HCT116 (cell line): ENCODE measurements at places on chromosomes 13 and 19.
A peak's percentile ranks its signal among the peaks of the same experiment; 100 is the strongest.

DNA sequence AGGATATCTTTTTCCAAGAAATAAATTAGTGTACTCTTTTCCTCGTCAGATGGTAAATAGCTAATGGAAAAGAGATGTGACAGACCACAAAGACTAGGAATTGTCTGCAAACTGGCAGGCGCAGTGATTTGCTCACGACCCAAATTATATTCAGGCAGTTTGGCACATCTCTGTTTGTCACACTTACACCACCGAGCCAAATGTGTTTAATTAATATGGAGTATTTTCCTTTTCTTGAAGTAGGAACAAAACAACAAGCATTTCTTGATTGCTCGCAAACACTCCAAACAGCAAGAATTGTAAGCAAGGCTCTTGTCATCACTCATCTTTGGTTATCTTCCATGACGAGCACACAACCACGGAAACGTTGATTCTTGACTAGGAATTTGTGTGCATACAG lies 884.2 kb downstream of the PCDH9 start:
- DNase-seq: no peak

DNA sequence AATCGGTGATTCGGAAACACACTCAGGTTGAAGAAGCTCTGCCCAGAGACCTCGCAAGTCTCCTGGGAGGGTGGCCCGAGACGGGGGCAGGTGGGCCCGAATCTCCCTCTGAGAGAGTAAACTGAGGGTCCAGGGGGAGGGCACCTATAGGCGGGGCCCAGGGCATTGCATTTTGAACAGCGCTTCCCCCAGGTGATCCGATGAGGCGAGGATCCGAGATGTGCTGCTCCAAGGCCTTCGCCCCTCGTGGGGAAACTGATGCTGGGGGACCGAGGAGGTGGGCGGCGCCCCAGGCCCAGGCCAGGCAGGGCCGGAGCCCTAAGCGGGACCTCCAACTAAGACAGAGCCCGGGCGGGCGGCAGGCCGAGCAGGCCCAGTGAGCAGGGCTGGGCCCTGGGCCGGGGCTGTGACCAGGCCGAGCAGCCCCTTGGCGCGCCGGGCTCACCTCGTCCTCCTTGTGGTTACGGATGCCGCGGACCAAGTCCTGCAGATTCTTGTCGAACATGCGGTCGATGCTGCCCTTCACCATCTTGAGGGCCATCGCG lies 500 bp downstream of the AP3D1 start:
- DNase-seq: no peak

GRCh38 chr13:33321686-33322542 lies 36.4 kb upstream of the STARD13 start:
- DNase-seq: no peak

DNA sequence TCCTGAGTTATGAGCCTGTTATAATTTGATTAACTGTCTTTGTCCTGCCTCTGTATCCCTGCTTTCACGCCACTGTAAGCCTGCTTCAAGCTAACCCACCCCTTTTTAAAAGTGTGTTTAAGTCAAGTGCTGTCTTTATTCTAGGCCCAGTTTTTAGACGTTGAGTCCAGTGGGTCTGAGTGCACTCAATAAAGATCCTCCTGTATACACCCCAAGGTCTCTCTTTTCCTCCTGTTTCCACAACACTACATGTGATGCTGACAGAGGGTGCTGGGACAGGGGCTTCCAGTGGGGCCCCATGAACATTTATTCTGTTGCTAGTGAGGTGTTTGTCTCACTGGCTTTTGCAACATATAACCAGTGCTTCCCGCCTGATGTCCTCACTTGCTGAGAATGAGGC lies 6.7 kb upstream of the F2RL3 start:
- DNase-seq: peak; percentile 16

- DNase-seq: no peak
These were observed 42.1 kb downstream of the GADD45B start for GRCh38 chr19:2517881-2518601.

DNA sequence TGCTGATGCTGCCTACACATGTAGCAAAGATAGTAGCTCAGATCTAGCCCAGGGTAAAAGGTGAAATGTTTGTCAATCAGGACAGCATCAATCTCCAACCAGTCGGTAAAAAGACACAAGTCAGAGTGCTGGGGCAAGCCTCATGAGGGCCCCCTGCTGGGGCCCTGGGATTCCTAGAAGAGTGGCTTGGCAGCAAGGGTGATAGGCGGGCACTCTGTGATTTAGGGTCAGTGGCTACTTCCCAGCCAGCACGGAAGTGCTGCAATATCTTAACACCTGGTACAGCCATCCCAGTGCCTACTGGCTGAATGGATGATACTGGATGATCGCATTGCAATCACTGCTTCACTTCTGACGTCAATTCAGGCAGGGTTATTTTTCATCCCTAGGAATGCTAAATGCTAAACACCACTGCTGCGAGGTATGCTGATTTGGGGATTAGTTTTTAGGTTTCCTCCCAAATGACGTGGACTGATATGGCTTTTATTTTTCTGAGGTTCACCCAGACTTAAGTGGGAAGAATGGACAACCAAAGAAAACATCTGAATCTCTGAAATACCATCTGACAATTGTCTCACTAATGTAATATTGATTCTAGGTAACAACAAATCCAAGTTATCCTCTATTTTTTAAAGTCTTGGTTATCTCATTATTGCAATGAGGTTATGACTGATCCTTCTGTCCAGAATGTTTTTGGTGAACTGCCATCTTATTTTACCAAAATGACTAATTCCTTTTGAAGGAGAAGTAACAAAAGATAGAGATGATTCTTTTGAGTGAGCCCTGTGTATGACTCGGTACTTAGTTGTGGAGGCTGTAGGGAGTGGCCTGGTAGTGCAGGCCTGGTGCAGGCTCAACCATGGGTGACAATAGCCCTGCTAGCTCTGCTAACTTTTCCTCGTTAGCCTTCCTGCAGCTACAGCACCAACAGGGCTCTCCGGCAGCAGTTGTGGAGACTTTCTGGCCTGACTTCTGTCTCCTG lies 432.5 kb downstream of the FGF9 start:
- no peak for DNase-seq

GRCh38 chr13:113748101-113748861 lies 10.7 kb upstream of the TMEM255B start:
- no peak for DNase-seq

DNA sequence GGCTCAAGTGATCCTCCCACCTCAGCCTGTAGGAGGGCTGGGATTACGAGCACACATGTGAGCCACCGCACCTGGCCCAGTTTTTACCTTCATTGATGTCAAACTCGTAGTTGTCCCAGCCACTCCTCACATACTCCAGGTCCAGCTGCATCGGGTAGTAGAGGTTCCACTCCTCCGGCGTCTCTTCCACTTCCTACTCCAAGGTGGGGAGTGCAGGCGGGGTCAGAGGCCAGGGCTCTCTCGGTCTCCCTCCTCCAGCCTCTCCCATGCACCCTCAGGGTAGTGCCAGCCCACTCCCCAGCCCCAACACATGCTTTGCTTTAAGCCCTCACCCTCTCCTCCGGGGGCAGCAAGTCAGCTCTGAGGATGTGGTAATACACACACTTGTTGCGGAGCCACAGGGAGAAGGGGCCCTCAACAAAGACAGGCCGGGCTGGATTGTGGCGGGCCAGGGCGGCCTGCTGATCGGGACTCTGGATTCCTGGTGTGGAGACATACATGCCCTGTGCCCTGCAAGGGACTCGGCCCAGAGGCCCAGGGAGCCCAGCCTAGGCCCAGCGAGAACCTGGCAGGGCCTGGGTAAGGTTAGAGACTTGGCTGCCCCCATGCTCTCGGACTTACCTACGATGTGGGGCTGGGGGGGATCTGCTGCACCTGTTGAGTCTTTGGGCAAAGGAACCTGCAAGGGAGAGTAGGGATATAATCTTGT lies 1.9 kb upstream of the ZNF653 start:
- no peak for DNase-seq

DNA sequence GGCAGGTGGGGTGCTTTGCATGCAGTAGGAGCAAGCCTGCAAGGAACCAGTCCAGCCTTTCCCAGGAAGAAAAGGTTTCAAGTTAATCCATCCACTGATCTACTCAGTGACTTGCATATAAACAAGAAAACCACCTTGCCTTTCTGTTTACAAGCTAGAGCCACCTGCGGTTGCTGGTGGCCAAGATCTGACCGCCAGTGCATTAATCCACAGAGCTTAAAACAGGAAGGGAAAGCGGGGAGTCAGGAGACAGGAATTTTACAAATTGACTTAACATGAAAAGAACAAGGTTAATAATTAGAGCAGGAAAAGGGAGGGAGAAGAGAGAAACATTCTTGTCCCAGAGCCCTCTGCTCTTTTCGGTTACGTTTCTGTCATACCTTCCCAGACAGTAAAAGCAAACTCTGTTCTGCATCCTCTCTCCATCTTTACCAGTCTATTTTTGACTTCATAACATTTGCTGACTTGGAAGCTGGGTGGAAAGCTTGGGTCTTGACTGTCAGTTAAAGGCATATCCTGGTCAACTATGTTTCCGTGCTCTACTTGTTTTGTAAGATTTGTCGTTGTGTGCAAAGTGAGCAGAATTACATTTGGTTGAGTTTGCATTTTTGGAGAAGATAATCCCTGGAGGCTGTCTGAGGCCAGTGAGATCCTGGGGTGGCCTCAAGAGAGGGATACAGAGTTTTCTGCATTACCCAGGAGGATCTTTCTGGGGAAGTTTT lies 760.6 kb downstream of the EFNB2 start:
- peak; percentile 80 for DNase-seq

DNA sequence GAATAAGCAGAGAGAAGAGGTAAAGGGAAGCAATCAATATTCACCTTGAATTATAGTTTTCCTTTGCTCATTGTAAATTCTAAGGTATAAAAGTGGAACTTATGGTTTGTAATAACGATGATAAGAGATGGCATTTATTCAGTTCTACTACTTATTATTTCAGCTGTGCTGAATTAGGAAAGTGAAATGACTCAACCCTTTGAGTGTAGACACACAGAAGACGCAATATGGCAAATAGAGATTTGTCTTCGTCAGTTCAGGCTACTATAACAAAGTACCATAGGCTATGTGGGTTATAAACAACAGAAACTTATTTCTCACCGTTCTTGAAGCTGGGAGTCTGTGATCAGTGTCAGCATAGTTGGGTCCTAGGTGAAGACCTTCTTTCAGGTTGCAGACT lies 713.0 kb upstream of the PCDH9 start:
- no peak for DNase-seq

DNA sequence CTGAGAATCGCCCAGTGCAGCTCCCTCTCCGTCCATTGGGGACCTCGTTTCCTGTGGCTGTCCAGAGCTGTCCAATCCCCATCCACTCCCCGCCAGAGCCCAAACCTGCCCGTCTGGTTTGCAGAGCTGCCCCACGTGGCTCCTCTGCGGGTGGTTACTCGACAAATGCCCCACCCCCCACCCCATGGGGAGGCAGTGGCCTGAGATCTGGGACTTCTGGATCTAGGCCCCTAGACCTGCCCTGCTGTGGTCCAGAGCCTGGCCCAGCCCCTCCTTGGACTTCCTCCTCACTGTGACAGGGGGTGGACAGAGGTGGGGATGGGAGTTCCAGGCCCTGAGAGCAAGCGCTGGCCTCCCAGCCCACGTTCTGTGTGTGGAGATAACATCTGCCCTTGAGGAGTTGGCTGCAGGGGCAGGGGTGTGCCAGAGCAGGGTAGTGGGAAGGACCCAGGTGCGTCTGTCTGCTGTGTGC lies 29.1 kb downstream of the PAK4 start:
- peak; percentile 38 for DNase-seq

- no peak for DNase-seq
These were observed 21.4 kb downstream of the MAP2K2 start for GRCh38 chr19:4102339-4103079.

DNA sequence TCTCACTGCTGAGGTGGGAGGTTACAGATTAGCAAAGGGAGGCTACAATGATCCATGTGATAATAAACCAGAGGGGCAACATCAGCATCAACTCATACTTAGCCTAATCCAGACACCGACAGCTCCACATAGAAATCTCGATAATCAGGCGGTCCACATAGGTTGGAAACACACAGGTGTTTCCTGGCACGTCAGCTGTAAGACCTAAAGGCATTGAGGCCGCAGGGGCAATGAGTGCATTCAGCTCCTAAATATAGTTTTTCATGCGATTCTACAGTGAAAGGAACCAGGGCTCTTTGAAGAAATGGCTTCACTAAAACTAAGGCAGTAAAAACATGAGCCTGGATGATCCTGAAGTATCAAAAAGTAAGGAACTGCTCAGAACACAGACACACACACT lies 19.3 kb downstream of the PLPP2 start:
- no peak for DNase-seq

DNA sequence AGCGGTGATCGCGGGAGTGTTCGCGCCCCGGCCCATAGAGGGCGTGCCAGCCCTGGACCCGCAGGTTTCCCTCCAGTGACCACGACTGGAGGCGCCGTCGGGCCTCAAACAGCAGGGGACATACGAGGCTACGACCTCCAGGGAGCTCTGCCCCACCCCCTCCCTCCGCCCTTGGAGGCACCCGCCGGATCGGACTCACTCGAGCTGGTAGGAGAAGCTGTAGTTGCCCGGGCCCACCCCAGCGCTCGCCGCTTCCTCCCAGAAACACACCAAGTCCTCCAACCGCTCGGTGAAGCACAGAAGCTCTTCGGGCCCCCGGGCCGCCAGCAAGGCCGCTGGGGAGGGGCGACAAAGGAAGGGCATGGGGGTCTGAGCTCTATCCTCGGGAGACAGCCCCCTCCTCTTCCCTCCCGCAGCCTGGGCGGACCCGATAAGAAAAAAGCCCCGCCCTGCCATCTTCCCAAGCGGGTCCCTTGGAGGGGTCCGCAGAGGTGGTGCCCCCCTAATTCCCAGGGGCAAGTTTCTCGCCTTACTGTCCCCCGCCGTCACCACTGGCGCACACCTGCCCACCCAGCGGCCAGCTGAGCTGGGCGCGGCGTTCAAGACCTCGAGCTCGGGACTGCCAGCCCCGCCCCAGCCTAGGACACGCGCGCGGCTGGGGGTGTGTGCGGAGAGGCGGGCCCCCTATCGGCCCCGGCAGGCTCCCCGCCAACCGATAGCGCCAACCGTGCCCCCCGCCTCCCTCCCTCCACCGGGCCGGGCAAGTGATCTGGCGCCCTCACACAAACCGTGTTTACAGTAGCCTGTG lies 1.0 kb downstream of the EPOR start:
- peak; percentile 60 for DNase-seq

- no peak for DNase-seq
These were observed 5.5 kb upstream of the METTL21C start for GRCh38 chr13:102700088-102701031.

DNA sequence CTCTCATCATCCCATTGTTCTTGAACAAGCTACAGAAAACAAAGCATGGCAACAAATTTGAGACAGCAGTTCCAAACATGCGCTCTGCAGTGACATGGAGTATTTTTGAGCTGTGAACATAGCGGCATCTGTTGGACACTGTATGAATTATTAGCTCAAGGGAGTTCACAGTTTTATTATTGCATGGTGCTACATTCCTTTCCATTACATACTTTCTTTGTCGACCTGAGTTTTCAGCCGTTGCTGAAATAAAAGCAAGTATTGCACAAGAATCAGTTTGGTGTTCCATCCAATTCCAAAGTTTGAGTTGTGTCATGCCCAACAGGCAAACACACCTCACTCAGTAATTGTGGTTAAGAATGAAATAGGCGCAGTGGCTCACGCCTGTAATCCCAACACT lies 30.1 kb upstream of the METTL21C start:
- no peak for DNase-seq

DNA sequence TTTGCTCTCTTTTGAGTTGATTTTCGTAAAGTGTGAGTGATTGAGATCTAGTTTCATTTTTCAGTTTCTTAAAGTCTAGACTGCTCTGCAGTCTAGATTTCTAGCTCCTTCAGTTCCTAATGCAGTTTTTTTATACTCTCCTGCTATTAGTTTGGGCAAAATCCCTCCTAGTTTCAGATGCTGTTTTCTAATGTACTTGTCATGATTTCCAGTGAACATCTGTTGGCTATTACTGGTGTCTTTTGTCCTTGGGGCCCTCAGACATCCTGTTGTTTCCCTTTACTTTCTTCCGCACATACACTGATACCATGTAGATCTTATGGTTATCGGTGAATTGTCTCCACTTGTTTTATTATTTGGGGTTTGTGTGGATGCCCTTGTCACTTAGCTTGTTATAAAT lies 292.1 kb downstream of the TDRD3 start:
- no peak for DNase-seq
